NCI-H82 (cell line): ENCODE measurements at places on chromosomes 5 and 9.

DNA sequence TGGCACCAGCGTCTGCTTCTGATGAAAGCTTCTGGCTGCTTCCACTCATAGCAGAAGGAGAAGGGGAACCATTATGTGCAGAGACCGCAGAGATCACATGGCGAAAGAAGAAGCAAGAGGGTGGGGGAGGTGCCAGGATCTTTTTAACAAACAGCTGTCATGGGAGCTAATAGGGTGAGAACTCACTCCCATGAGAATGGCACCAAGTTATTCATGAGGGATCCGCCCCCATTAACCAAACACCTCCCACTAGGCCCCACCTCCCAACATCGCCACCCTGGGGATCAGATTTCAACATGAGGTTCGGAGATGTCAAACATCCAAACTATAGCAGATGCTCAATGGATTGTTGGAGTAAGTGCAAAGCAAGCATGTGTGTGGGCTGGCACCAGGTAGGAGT lies 125.8 kb upstream of the SLIT3 start:
- DNase-seq: peak; percentile 90

DNA sequence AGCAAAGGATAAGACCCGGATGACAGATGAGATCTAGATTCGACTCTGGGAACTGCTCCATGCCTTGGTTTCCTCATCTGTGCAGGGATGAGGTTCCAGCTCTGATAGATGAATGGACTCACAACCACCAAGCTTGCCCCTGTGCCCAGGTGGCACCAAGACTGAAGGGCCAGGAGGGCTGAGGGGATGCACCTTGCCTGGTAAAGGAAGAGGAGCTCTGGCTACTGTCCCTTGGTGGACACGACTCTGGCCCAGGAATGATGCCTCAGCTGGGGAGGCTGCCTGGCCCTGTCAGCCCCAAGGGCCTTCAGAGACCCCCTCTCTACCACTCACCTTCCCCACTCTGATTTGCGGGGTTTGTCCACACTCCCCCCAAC lies 24.9 kb upstream of the ANXA6 start:
- DNase-seq: no peak

GRCh38 chr9:86639899-86640379 lies 285.7 kb upstream of the TUT7 start:
- no peak for DNase-seq

GRCh38 chr5:43190755-43191603 lies 1.0 kb upstream of the NIM1K start:
- no peak for DNase-seq

GRCh38 chr5:893711-894110 lies 1.0 kb downstream of the TRIP13 start:
- DNase-seq: no peak

DNA sequence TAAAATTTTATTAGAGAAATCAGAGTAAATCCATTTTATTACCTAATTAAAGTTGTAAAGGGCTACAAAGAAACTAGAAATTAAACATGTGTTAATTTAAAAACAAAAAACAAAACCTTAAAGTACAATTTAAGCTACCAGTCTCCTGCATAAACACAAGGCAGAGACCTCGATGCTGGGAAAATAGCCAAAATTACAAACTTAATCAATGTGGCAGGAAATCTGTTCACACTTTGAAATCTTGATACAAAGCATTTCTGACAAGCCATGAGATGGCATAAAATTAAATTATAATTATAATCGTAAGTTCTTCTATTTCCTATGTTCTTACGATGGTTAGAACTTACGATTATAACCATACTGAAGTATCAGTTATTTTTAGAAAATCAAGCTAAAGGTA lies 158.0 kb upstream of the FREM1 start:
- no peak for DNase-seq

DNA sequence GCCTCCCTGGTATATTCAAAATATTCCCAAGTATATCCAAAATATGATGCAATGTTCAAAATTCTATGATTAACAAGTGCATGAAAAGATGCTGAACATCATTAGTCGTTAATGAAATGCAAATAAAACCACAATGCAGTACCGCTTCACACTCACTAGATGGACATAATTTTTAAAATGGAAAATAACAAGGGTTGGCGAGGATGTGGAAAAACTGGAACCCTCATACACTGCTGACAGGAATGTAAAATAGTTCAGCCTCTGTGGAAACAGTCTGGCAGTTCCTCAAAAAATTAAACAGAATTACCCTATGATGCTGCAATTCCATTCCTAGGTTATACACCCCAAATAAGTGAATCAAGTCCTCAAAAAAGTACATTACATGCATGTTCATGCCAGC lies 36.1 kb upstream of the MYOT start:
- DNase-seq: no peak

DNA sequence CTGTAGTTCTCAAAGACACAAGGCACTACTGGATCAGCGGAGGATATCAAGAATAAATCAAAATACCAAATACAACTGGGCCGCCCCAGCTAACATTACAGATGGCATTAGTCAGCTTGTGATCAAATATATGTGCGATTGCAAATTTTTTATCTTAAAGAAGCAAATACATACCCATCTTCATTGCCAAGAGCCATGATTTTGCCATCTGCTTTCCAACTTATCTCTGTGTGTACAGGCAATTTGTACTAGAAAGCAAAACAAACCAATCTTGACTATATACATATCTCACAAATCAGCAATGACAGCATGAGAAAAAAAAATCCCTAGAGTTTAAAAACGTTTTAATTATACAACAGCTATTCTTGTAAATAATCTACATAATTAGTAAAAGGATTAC lies 20.3 kb downstream of the GEMIN5 start:
- no peak for DNase-seq
